ENCODE measurements at places on chromosomes 11 and 22.

DNA sequence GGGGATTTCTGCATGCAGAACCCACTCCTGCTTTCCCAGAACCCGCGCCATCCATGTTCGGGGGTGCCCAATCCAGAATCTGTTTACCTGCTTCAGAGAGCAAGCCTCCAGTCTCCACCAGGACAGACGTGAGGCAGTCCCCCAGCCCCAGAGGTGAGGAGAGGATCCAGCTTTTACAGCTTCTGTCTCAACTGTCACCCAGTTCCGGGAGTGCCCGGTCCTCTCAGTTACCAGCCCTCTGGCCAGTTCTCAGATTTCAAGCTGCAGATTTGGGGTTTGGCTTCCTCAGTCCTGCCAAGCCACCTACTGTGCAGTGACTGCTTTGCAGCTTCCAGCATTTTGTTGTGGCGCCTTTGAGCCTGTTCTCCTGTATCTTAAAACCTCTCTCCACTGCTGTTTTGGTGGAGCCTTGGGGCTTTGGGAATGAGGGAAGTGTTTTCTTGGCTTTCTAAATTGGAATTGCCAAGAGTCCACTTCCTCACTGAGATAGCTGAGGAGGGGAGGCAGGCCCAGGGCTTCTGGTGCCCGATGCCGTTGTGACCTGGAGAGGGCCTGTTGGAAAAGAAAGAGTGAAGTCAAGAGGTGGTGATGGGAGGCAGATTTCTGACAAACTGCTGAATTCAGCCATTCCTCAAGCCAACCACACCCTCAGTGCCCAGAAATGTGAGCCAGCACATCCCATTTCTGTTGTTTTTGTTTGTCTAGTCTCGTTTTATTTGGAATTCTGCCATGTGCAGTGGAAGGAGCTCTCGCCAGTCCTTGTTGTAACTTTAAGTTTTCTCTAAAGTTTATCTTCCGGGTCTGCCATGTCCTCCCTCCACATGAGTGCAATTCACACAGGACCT is 513.4 kb downstream of the TBC1D22A start:
- no peak for DNase-seq

- no peak for DNase-seq
Measured at GRCh38 chr11:332651-333480, 12.2 kb upstream of the IFITM3 start.

DNA sequence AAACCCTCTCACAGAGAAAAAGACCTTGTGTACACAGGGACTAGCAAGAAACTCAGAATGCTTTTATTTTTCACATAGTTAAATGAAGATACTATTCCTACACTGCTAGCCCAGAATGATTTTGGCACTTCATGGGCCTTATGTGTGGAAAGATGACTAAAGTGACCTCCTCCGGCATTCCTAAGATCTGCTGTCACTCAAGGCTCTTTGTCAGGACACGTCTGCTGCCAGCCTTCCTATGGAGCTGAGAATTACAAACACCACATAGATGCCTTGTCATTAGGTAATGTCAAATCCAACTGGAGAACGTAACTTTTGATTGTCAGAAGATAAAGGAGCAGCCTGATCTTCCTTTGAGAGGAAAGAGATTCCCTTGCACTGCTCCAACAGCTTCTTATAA is 249.1 kb downstream of the FAT3 start:
- no peak for DNase-seq

DNA sequence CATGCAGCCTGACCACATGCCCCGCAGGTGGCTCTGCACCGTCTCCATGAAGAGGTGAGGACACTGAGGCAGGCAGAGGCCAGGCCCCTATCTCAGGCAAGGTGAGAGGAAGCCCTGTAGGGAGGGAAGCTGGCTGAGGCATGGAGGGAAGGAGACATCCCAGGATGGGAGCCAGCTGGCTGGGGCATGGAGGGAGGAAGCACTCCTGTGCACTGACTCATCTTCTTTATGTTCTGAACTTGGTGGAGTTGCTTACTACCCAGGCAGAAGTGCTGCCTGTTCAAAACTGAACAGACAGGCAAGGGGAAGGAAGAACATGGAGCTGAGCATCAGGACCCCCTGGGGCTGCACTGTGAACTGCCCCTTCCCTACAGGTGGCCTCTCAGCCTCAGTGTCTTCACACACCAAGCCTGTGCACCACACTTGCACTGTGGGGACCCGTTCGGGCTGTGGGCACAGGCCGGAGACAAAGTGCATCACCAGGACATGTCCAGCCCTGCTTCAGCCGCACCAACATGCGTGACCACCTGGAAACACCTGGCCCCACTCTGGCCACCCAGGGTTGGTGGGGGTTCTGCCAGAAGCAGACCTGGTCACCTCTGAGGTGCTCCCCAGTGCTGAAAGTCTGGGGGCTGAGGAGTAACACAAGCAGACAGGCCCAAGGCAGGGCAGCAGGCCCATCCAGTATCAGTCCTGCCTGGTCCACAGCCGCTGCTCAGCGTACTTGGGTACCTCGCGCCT is 55.5 kb downstream of the DGCR2 start:
- no peak for DNase-seq

DNA sequence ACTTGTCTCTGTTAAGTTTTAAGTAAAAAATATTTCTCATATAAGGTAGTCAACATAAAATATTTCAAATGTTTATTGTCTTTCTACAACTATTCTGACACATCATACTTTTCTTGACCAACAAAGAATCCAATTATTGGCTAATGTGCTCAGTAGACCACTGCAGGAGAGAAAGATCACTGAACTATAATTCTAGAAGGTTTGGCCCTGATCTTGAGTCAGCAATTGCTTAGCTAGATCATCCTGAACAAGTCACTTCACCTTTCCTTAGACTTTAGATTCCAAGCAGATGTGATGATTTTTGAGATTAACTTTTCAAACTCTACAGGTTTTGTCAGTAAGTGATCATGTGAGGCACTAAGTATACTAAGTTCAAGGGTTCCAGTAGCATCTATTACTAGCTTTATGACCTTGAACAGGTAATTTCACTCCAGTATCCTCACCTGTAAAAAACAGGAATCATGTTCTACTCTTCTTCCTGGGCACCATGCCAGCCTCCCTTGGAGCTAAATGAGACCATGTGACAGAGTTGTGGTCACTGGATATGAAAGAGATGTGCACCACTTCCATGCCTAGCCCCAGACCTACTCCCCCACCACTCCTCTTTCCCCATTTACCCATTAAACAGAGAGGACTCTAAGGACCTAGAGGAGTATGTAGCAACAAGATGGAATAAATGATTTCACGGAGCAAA is 17.3 kb downstream of the PGM2L1 start:
- DNase-seq, result peak; percentile 51

- no peak for DNase-seq
Measured at GRCh38 chr11:125457814-125458343, 38.2 kb downstream of the FEZ1 start.

DNA sequence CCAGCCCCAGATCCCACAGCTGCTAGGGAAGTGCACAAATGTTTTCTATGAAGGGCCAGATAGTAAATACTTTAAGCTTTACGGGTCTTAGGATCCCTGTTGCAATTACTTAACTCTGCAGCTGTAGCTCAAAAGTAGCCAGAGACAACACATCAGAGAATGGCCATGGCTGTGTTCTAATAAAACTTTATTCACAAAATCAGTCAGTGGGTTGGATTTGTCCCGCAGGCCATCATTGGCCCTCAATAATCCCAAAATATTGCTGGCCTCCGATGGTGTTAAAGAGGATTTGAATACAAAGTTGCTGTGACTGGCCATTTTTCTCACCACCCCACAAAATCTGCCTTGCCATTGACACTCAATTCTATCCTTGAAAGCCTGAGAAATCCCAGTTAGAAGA is 49.6 kb downstream of the ISX start:
- no peak for DNase-seq

DNA sequence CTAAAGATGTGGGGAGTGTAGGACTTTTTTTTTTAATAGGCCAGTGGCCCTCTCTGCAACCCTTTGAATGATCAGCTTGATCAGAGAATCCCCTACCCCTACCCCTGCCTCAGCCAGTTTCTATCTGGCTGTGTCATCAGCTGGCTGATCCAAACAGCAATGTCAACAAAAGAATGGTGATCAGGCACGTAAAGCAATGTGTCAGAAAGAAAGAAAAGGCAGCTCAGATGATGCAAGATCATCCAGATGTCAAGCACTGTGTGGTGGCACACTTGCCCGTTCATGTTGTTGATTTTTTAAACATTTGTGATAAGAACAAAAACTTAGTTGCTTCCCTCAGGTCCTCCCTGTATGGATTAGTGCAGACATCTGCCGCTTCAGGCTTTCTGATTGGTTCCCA is 26.3 kb upstream of the EHF start:
- DNase-seq, result peak; percentile 17

- DNase-seq, result no peak
Measured at GRCh38 chr11:30009060-30009459, 7.8 kb downstream of the KCNA4 start.

GRCh38 chr22:48121984-48122383 is 1359.5 kb downstream of the TBC1D22A start:
- no peak for DNase-seq

DNA sequence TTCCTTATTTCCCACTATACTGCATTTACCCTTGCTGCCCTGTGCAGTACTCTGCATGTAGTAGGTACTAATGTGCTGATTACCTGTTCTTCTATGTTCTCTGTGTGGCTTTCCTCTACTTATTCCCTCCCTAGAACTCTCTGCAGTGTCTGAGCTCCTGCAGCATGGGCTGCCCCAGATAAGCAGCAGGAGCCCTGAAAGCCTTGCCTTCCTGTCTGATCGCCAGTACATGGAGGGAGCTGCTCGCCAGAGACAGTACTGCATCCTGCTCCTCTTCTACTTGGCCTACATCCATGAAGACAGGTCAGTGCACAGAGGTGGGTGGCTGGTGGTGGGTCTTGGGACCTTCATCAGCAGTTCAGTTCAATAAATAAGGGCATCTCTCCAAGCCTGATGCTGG is 42.2 kb upstream of the CCDC134 start:
- DNase-seq, result no peak

DNA sequence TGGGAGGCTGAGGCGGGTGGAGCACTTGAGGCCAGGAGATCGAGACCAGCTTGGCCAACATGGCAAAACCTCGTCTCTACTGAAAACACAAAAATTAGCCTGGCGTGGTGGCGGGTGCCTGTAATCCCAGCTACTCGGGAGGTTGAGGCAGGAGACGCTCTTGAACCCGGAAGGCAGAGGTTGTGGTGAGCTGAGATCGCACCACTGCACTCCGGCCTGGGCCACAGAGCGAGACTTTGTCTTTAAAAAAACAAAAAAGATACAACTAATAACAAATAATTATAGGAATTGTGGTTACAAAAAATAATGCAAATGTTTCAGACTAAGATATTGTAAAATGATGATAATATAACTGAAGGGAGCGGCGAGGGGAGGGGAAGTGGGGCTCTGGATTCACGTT is 90.3 kb upstream of the RTL6 start:
- no peak for DNase-seq

- peak; percentile 67 for DNase-seq
Measured at GRCh38 chr11:114774599-114775361, 96.5 kb downstream of the NXPE2 start.

DNA sequence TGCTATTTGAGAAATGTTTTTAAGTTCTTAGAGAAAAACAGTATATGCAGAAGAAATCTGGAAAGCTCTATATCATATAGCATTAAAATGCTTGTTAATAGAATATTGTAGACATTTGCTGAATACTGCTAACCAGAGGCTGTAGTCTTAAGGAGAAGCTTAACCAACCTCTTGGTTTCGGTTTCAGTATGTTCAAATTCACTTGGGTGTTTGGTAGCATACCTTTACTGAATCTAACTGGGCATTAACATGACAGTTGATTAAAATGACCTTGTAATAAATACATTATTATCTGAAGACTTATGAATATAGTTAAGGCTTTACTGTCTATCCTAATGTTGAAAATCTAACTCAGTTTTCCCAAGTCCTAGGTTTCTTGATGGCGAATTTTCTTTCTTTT is 5.4 kb downstream of the PCF11 start:
- no peak for DNase-seq

DNA sequence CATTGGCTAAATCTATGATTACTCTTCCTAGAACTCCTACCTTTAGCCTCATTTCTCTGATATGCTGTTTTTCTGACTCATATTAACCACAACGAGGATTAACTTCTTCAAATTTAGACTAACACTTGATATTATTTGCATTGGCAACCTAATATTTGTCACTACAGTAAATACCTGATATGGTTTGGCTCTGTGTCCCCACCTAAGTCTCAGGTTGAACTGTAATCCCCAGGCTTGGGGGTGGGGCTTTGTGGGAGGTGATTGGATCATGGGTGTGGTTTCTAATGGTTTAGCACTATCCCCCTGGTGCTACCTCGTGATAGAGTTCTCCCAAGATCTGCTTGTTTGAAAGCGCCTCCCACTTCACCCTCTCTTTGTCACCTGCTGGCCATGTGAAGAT is 17.1 kb upstream of the MED17 start:
- DNase-seq, result no peak

DNA sequence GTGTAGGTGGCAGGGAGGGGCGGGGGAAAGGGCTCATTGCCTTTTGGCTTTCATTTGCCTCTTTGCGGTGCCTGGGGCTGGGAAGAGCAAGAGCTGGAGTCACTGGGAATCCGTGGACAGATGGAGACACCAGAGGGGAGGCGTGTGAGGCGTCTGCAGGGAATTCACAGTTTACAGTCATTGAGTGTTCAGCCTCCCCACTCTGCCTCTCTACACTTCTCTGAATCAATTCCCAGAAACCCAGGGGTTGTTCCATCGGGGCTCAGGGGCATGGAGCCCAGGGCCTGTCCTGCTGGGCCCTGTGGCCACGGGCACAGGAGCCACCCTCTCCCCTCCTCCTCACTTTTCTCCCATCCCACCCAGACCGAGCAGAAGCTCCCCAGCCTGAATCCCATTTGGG is 160.5 kb upstream of the NAV2 start:
- DNase-seq, result no peak

- no peak for DNase-seq
Measured at GRCh38 chr22:45059296-45059695, 49.5 kb upstream of the PHF21B start.

DNA sequence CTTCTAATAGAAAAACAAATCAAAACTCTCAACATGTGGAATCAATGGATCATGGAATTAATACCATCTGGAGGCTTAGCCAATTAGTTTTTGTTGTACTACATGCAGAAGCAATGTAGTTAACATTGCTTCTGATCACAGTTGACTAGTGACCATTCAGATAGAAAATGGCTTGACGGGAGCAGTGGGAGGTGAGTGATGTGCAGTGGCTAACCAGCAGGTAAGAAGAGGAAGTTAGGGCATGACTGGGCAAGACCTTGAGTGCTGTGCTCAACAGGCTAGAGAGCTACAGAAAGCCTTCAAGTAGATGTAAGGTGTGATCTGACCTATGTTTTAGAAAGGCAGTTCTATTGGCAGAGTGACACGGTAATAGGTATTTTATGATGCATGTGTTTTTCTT is 60.7 kb upstream of the ALKBH3 start:
- DNase-seq, result no peak

- no peak for DNase-seq
Measured at GRCh38 chr22:20465759-20466077, 28.1 kb upstream of the SCARF2 start.

GRCh38 chr11:61700212-61700611 is 20.0 kb downstream of the DAGLA start:
- peak; percentile 76 for DNase-seq

DNA sequence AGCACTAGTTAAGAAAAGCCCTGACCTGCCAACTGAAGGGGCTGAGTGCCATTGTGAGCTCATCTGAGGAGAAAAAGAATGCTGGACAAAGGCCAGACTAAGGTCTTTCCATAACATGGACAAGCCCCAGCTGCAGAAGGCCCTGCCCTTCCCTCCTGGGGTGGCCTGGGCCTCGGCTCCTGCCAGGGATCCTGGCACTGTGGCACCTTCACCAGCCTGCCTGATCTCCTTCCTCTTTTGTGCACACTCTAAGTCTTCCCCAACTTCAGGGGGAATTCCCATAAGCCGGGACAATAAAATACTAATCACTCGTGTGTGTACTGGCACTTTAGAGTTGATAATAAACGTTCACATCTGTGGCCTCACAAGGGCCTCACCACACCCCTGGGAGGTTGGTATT is 9.9 kb downstream of the TMPRSS13 start:
- DNase-seq, result no peak
